ENCODE measurements at places on chromosomes 1 and 21.

- DNase-seq, result peak; percentile 58
Measured at GRCh38 chr21:43866659-43867331, 1.8 kb downstream of the AGPAT3 start.

DNA sequence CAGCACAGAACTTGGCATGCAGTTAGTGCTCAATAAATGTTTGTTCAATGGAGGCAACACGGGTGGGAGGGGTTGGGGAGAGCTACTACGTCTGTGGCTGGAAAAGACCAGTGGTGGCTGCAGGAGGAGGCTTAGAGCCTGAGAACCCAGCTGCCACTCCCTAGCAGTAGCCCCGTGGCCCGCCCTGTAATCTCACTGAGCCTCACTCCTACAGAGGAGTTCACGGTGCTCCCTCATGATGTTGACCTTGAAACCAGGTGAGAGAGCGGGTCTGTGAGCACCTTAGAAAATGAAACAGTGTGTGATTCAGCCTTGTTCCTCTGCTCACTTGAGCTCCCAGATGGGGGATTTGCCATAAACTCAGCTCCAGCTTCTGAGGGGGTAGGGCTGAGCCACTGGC is 299.6 kb downstream of the NPHP4 start:
- DNase-seq, result no peak

- DNase-seq, result no peak
Measured at GRCh38 chr1:225638853-225639252, 14.1 kb downstream of the ENAH start.

GRCh38 chr1:84476225-84476624 is 2.8 kb upstream of the RPF1 start:
- DNase-seq, result no peak

GRCh38 chr1:119537966-119538365 is 31.0 kb downstream of the HSD3B1 start:
- no peak for DNase-seq

GRCh38 chr1:171446386-171446785 is 38.9 kb upstream of the PRRC2C start:
- no peak for DNase-seq

All from T-helper 22 cell (primary cell).